Uterus (tissue), 4 donors: ENCODE measurements at places on chromosomes 5 and 9. TPM values are rescaled to one million over a fixed set of nuclear protein-coding genes. Genes with fewer than 3 reads are reported as not detected.

DNA sequence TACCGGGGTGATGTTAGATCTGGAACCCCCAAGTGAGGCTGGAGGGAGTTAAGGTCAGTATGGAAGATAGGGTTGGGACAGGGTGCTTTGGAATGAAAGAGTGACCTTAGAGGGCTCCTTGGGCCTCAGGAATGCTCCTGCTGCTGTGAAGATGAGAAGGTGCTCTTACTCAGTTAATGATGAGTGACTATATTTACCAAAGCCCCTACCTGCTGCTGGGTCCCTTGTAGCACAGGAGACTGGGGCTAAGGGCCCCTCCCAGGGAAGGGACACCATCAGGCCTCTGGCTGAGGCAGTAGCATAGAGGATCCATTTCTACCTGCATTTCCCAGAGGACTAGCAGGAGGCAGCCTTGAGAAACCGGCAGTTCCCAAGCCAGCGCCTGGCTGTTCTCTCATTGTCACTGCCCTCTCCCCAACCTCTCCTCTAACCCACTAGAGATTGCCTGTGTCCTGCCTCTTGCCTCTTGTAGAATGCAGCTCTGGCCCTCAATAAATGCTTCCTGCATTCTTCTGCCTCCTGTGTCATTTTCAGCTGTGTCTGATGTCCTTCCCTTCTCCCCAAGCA is 2.3 kb upstream of the MYOZ3 start:
- no peak for DNase-seq

GRCh38 chr9:16704116-16705110 is 166.1 kb downstream of the BNC2 start:
- DNase-seq: peak; percentile 75

DNA sequence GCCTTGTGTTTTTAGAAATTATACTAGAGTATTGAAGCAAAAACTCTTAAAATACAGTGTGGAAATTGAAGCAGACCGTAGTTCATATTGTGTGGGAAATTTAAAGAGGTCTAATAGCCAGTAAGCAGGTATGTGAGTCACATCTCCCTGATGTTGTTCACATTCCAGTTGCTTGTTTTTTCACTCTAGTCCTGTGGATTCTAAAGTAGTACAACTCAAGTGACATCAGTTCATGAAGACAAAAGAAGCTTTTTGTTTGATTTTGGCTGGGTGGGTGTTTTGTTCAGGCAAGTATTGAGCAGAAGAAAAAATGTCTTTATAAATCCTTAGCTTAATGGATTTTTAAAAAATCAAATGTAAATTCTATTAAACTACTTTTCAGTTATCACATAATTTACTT is 216.2 kb downstream of the MAN2A1 start:
- DNase-seq: no peak

DNA sequence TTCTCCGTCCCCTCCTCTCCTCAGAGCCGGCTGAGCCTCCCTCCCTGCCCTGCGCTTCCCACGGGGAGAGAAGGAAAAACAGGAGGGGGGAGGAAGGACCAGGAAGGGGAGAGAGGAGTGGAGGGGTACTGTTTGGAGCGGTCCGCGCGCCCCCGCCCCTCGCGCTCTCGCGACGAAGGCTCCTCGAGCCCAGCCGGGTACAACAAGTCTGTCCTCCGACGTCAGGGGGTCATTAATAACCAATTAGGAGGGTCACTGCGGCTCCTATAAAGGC is 480 bp upstream of the PRDM12 start:
- DNase-seq: no peak

DNA sequence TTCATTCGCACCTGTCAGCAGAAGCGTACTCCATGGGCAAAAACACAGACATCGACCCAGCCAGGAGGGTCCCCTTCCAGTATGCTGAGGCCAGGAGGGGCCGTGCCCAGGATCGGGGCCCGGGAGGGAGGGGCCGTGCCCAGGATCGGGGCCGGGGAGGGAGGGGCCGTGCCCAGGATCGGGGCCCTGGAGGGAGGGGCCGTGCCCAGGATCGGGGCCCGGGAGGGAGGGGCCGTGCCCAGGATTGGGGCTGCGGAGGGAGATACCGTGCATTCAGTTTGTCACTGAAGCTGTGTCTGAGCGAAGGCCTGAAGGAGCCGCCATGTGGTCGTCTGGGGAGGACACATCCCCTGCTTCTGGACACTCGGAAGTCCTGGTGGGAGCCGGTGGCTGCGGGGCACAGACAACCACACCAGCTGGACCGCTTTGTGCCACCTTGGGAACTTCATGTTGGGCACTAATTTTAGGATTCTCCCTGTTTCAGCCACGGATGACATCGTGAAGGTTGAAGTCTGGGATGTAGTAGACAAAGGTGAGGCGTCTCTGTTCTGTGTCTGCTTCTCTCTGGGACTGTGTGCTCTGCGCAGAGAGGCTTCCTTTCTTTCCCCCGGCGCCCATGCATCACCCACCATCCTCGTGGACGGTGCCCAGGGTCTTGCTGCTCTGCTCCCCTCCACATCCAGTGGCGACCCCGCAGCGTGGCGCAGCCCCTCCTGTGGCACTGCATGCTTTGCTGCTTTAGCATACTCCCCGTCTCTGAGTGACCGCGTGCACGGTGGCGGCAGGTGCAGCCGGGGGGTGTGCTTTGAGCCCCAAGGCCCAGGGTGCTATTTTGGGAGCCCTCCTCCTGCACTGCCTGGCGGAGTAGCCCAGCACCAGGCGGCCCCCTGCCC is 16.7 kb upstream of the AJM1 start:
- no peak for DNase-seq

- DNase-seq: no peak
These were observed 204.9 kb upstream of the NREP start for GRCh38 chr5:111961862-111962261.

GRCh38 chr9:131259916-131260597 is 16.3 kb downstream of the FAM78A start:
- DNase-seq: no peak

DNA sequence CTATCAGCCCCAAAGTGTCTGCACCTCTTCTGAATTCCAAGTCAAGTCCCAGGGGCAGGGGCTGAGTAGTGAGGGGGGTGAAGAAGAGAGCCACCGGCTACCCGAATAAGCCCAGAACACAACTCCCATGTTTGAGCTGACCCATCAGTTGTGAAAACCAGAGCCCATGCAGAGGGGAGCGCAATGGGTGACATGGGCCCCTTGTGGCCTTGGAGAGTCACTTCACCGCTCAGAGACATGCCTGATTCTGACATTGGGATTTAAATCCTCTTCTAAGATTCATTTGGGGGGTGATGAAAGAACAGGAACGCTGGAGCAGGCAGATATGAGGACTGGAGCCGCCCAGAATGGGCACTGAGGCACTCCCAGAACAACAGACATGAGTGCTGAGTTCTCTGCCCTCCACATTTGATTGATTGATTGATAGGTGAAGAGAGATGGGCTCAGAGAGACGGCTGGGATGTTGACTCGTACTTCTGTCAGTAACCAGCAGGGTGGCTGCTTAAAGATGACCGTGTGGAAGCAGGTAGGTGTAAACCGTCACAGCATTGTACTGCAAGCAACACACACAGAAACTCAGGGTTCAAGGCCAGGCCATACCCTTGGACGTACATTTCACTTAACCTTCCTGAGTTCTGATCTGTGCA is 74.3 kb downstream of the GPR21 start:
- DNase-seq: no peak

- no peak for DNase-seq
These were observed 3.4 kb downstream of the PBX3 start for GRCh38 chr9:125750627-125751011.

GRCh38 chr9:75909776-75910175 is 19.3 kb downstream of the PCSK5 start:
- DNase-seq: no peak

GRCh38 chr5:145921211-145921610 is 15.2 kb upstream of the SH3RF2 start:
- DNase-seq: no peak

GRCh38 chr5:83891261-83891660 is 170.6 kb upstream of the HAPLN1 start:
- DNase-seq: no peak

- peak; percentile 83 for DNase-seq
These were observed 60.1 kb downstream of the GALNT12 start for GRCh38 chr9:98867429-98868168.

- DNase-seq: peak; percentile 67
These were observed 39.1 kb upstream of the RANBP6 start for GRCh38 chr9:6054280-6055099.

GRCh38 chr9:27538647-27539046 is 9.0 kb upstream of the MOB3B start:
- DNase-seq: no peak

- DNase-seq: no peak
These were observed 116.0 kb downstream of the FGF1 start for GRCh38 chr5:142569905-142570304.

DNA sequence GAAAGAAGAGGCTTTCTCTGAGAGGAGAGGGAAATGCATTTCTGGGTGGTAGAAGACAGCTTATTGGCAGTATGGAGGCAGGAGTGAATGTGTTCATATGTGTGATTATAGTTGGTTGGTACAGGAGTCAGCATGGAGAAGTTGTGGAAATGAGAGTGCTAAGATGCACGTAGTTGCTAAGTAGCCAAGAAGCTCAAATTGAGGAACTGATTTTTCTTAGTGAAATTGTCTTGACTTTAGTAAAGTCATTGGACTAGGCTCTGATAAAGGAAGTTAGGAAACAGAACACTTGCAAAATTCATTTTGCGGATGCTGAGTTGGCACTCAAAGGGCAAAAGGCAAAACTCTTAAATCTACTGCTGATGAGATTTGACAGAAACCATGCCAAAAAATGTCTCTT is 158.9 kb upstream of the VCAN start:
- no peak for DNase-seq

DNA sequence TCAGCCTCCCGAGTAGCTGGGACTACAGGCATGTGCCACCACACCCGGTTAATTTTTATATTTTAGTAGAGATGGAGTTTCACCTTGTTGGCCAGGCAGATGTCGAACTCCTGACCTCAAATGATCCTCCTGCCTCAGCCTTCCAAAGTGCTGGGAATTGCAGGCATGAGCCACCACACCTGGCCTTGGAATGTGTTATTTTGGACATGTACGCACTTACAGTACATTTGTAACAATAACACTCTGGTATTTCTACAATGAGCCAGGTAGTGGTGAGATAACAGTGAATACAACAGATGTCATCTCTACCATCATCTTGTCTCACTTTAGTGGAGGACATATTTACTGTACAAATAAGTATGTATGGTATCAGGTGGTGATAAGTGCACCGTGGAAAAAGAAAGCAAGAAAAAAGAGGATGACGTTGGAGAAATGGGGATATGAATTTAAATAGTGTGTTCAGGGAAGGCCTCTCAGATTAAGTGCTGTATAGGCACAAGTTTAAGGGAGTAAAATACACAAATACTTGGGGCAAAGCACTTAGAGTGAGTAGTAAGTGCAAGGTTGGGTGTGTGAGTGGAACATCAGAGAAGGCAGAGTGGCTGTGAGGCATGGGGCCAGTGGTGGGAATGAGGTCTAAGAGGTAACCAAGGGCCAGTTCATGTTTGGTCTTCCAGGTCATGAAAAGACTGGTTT is 100.1 kb downstream of the CDC42SE2 start:
- DNase-seq: no peak

DNA sequence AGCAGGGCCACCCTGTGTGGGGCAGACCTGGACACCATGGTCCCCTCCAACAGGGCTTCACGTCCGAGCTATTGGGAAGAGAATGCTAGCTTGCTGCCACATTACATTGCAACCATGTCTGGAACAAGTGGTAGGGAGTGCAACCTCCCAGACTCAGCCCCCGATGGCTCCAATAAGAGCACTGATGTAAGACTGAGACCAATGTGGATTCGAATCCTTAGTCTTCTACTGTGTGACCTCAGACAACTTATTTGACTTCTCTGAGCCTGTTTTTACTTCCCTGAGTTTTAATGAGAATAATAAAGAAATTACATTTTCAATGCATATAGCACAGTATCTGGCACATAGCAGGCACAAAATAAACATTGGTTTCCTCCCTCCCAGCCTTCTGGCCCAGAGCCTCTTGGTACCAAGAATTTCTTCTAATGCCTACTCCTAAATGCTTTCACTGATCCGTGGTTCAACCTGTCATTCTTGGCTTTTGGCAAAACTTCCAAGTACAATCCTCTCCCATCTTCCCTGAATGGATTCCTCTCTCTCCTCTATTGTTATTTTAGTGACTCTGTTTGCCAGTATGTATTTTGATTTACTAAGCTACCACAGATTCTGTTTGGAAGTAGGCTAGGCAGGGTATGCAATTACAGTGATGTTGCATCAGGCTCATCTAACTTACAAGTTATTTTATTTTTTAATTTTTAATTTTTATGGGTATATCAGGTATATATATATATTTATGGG is 34.6 kb upstream of the COL15A1 start:
- no peak for DNase-seq

- DNase-seq: no peak
These were observed 284.4 kb downstream of the ENC1 start for GRCh38 chr5:74356009-74356695.

GRCh38 chr9:35726931-35727330 is 5.1 kb downstream of the TLN1 start:
- DNase-seq: peak; percentile 62

GRCh38 chr9:125513303-125513667 is 193.7 kb downstream of the MAPKAP1 start:
- no peak for DNase-seq

DNA sequence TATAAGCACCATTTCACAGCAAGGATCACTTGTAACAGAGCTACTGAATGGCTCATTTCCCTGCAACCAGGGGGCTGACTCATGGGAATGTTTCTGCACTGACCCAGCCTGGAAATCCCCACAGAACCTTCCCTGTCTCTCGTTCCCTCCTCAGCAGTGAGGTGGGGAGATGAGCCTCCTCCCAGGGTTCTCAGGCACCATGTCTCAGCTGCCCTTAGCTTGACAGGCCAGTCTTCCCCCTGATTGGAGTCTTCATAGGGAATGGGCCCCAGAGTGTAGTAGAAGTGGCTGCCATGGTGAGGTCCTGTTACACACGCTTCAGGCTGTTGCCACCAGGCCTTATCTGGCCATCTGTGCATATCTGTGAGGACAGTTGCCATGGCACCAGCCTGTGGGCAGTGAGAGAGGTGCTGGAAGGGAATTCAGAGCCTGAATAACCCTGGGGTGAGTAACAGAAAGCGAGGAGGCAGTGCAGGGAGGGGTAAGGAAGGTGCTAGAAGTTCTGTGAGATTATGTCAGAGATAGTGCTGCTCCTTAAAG is 324.4 kb downstream of the ENC1 start:
- DNase-seq: peak; percentile 31

GRCh38 chr5:53360811-53361210 is 119.6 kb upstream of the FST start:
- no peak for DNase-seq

- no peak for DNase-seq
These were observed 62.7 kb upstream of the ZNF354A start for GRCh38 chr5:178793151-178793550.

DNA sequence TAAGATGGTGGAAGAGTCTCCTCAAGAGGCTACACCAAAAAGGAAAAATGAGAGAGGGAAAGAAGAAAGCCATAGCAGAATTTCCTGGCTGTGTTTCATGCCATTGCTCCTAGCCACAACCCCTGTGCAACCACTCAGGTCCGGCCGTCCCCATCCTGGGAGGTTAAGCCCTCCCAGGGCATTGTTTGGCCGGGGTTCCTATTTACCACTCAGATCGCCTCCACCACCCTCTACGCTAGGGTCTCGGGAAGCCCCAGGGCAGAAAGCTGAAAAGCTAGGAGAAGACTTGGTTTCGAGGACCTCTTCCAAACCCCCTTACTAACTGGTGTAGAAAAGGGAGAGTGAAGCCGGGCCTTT is 715 bp downstream of the RC3H2 start:
- DNase-seq: peak; percentile 28

Gene CCDC192
- total RNA-seq: not detected

Gene PHF24
- 1.5 TPM for total RNA-seq

Gene C9orf78
- 32.3 TPM for total RNA-seq

Gene C9orf50
- total RNA-seq: not detected

Gene PCDHA9
- 0.26 TPM for total RNA-seq

Gene TLE1
- total RNA-seq: 79.5 TPM

Gene BARX1
- not detected for total RNA-seq
